NCI-H345 (cell line): ENCODE measurements at places on chromosomes 2 and 18.

GRCh38 chr2:71064110-71064611, 4.3 kb upstream of the NAGK start:
- DNase-seq, result no peak

- no peak for DNase-seq
These were observed 107.1 kb upstream of the STK17B start for GRCh38 chr2:196278491-196278911.

DNA sequence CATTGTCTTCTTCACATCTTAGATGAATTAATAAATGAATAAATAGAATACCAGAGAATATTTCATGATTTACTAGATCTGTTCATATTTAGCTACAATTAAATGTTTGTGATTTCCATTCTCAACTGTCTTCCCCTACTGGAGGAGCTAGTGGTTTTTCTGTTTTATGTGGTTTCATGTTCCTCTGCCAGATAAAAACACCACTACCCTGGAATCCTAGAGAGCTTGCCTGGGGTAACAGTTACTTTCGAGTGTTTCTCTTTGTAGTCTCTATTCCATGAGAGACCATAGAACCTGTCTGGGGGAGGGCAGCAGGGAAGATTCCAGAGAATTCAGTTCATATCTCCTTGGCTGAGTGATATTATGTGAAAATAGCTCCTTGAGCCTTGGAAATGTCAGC, 349.2 kb downstream of the INSIG2 start:
- no peak for DNase-seq

DNA sequence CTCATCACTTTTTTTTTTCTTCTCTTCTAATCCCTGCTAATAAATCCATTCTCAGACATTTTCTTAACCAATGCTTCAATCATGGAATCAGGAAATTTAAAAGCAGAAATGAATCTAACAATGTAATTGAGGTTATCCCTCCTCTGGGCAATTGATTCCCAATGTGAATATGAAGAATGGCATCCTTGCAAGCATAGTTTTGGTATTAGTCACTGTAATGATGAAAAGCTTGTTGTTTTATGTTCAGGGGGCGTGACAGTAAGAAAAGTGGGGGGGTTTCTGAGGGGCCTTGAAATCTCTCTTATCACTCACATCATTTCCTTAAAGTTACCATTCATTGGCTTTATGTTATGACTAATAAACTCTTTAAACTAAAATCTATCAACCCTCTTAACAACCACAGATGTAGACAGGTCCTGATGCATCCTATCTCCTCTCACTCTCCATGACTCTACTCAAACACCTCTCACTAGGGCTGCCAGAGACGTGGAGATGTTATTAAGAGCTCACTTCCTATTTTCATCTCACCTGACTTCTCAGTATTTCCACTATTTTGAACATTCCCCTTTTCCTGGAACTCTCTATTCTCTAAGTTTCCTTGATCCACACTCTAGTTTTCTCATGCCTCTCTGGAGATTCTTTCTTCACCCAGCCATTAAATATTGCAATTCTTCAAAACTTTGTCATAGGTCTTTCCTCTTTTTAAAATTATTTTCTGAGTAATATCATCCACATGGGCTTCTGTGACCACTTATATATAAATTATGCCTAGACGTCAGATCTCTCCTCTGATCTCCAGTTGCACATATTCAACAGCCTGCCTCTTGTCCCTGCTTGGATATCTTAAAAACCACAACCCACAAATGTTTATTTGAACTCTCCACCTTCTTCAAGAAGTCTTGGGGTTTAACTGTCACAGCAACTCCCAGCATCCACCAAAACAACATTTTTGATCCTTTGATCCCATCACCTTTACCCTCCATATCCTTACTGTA, 332.9 kb downstream of the CDH2 start:
- DNase-seq, result no peak

- DNase-seq, result no peak
These were observed 53.3 kb upstream of the ACAA2 start for GRCh38 chr18:49866680-49867079.

DNA sequence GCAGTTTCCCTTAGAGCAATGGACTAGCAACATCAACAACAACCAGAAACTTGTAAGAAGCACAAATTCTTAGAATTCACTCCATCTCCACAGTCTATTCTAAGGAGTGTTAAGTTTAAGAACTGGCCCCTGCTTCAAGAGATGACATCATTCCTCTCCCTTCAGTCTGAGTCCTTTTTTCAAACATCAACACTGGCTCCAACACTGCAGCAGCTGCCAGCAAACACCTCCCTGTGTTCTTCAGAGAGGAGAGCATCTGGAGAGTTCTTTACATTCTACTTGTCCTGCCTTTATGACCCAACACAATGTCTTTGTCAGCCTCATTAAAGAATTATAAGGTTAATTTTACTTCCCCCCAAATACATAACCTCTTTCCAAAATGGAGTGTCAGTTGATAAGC, 122.3 kb downstream of the HNMT start:
- DNase-seq, result no peak

DNA sequence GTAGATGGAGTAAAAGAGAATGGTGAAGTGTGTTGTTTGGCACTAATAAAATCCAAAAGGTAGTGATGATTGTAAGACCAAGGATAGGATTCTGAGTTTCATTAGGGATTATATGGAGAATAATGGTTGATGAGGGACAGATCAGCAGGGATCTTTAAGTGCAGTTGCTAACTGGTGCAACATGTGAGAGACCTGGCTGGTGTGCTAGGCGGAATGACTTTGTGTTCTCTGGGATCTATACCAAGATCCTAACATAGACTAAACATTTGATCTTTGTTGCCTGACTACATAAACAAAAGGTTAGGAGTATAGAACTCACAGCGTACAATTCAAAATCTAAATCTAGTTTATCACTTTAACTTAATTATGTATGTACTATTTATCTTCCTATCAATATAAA, 135.4 kb downstream of the PTRHD1 start:
- DNase-seq, result no peak

GRCh38 chr2:10524341-10524740, 76.2 kb upstream of the ODC1 start:
- DNase-seq, result no peak

GRCh38 chr2:45909677-45910191, 258.3 kb downstream of the PRKCE start:
- DNase-seq, result no peak

- DNase-seq, result no peak
These were observed 4.2 kb upstream of the MARS2 start for GRCh38 chr2:197700960-197701359.

DNA sequence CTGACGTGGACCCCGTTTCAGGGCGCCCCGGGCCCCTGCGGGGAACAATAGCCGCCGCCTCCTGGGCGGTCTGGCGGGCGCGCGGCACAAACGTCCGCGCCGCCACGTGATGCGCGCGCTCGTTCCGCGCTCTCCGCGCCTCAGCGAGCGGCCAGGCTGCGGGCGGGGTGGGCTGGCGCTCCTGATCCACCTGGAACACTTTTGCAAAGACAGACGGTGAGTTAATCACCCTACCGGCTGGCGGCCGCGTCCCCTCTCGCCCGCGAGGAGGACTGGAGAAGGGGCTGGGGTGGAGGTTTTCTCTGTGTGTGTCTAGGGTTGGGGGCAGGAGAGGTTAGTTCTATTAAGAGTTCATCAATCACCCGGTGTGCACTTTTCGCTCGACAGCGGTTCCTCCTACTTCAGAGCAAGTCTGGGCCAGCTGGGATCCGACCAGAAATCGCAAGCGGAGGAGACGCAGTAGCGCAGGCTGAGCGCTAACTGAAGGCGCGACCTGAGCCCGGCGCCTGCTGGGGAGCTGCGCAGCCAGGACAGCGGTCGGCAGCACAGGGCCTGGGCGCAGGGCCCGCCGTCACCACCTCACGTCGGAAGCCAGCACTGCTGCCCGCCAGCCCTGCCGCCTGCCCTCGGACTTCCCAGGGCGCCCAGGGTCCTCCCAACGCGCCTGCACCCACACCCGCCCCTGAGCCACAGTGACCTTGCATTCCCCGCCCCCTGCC, 10.3 kb upstream of the HOXD1 start:
- peak; percentile 78 for DNase-seq

DNA sequence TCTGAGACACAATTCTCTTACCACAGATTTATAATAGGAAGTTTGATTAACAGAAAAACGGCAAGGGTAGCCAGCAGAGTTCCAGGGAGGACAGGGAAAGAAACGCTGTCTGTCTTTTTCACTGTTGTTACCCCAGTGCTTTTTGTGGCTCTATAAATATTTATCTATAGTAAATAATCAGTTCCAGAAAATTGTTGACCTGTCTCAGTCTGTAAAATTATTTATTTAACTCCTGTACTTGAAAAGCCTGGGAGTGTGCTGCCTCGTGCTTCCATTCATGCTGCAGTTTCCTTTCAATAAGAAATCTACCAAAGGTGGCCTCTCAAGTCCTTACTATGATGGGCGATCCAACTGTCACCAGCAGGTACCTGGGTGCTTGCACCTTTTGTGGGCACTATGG, 102.9 kb downstream of the ETAA1 start:
- DNase-seq, result no peak

DNA sequence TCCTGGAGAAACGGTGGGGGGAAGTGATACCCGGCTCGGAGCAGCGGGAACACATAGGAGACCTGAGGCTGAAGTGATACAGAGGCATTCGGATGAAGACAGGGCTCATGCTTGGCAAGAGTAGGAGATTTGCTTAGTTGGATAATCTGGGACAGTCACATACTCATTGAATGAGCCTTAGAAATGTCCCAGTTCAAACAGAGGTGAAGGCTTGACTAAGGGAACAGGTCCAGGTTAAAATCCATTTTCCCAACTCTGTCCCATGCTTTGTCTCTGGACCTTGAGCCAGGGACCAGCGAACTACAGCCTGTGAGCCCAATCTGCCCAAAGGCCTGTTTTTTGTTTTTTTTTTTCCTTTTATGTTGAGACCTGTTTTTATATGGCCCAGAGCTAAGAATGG, 1.3 kb downstream of the UGT1A6 start:
- DNase-seq, result no peak

DNA sequence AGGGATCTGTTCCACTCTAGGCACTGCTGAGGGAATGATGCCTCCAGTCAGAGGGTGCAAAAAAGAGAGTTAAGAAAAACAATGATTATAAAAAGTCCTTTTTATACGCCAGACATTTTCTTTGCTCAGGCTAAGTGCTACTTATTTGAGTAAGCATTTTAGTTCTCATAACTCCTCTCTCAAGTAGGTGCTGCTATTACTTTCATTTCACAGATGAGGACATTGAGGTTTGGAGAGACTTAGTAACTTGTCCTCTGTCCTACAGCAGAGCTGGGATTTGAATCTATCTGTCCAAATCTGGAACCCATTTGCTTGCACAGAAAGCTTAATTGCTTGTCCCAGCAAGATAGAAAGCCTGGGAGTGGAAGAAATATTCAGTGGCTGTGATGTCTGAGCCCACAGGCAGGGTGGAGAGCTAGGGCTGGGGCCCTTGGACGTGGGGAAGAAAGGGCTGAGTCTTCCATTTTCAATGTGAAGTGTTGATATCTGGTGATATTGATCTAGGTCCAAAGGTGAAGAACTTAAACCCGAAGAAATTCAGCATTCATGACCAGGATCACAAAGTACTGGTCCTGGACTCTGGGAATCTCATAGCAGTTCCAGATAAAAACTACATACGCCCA, 5.8 kb downstream of the IL37 start:
- no peak for DNase-seq

DNA sequence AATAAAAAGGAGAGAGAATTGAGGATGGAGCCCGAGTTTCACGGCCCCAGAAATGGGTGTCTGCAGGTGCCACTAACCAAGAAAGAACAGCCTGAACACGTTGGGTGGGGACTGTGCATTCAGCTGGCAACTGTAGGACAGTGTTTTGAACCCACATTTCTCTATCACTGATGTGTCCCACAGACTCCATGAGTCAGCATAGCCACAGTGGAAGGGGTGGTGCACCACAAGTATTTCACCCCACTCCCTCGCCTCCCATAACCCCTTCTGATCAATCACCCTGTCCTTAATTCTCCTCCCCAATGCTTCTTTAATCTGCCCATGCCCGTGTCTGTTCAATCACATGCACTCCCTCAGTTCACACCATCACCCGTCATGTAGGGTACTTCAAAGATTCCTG, 291.5 kb downstream of the ZNF516 start:
- DNase-seq, result no peak

GRCh38 chr2:145807554-145807953, 1287.6 kb upstream of the ZEB2 start:
- DNase-seq, result no peak

DNA sequence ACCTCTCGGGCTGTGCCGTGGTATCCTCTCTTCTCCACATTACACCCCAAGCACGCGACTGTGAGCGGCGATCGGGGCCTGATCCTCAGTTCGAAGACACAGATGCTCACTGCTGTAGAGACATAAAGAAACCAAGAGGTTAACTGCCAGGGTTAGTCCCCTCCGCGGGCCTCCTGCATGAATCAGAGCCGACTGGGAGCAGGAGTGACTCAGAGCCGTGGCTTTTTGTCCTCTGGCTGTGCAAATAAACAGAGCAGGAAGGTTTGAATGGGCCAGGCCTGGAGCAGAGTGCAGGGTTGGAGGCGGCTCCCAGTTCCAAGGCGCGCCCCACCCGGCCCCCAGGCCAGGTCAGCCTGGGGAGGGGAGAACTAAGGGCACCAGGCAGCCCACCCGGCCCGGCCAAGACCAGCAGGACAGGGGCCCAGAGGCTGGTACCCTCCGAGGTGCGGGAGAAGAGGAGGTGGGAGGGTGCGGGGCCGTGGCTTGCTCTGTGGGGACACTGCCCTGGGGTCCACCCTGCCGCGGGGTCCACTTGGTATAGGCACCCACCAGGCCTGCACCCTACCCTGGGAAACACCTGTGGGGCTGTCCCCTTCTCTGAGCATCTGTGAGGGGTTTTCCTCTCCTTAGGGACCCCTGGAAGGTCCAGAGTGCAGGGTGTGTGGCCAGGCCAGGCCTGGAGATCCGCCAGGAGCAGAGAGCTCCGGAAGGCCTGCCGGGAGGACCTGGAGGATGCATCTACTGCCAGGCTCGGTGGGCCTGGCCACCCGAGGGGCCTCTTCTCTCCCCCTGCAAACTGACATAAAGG, 16.5 kb downstream of the TWIST2 start:
- DNase-seq, result peak; percentile 72

DNA sequence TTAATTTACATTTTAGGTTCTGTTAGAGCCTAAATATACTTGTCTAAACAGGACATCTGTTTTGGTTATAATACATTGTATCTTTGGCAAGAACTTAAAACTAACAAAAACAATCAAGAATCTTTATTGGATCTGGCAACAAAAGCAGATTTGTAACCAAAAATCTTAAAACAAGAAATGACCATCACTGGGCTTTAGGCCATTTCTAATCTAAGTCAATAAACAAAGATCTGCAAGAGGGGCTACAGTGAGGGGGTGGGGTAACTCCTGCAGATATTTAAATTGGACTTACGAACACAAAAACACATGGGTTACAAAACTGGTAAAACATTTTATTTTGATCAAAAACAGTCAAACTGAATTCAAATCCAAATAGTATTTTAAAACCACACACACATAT, 77.3 kb downstream of the SRBD1 start:
- no peak for DNase-seq

GRCh38 chr2:132701810-132702209, 31.8 kb upstream of the LYPD1 start:
- no peak for DNase-seq

GRCh38 chr2:145339646-145340045, 819.7 kb upstream of the ZEB2 start:
- no peak for DNase-seq
